ENCODE measurements at places on chromosomes 13 and 19. TPM values are rescaled to one million over a fixed set of nuclear protein-coding genes. Genes with fewer than 3 reads are reported as not detected.

Gene TUBB4A
- 1.2 TPM for total RNA-seq

Gene NDUFB7
- 392 TPM for total RNA-seq

Gene CILP2
- total RNA-seq: 0.19 TPM

Gene ZNF77
- total RNA-seq: 4.2 TPM

- no peak for ATAC-seq
Measured at GRCh38 chr13:44523146-44524015, 52.7 kb downstream of the TSC22D1 start.

DNA sequence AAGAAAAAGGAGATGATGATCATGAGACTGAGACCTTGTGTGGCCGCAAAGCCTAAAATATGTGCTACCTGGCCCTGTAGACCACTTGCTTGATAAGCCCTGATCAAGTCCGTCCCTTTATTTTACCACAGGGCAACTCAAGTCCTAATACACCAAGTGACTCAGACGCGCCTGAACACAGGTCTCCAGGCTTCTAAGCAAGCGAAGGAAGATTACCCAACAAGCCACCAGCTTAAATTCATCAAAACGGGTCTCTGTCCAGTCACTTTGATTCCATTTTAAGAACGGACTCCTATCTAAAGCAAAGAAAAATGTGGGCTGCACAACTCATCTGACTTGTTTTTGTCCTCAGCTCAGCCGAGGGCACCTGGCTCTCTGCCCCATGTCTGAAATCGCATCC is 26.8 kb downstream of the SLC7A1 start:
- ATAC-seq: no peak
